ENCODE measurements at places on chromosomes 5 and 9.

DNA sequence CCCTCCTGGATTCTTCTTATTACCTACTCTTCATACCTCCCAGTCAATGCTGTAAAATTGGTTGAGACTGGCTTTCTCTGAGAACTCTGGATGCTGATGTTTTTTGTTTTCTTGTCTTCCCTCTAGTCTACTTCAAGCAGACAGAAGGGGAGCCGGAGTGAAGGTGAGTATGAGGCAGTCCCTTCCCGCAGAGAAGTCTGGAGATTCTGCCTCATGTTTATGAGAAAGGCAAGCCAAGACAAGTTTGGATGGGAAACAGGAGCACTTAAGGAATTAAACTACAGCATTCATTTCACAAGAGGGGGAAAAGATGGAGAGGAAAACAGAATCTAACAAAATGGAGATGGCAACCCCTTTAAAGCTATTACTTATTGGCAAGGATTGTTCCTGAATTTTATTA, 246.1 kb downstream of the TRIM32 start:
- DNase-seq: no peak

GRCh38 chr9:78831726-78832125, 534.8 kb downstream of the PSAT1 start:
- DNase-seq: no peak

GRCh38 chr5:151684690-151685361, 1.9 kb downstream of the SPARC start:
- DNase-seq: peak; percentile 99

- DNase-seq: peak; percentile 35
These were observed 240.7 kb upstream of the DAPK1 start for GRCh38 chr9:87256973-87257372.

- DNase-seq: peak; percentile 83
These were observed 30.0 kb upstream of the GAS1 start for GRCh38 chr9:86977205-86977835.

DNA sequence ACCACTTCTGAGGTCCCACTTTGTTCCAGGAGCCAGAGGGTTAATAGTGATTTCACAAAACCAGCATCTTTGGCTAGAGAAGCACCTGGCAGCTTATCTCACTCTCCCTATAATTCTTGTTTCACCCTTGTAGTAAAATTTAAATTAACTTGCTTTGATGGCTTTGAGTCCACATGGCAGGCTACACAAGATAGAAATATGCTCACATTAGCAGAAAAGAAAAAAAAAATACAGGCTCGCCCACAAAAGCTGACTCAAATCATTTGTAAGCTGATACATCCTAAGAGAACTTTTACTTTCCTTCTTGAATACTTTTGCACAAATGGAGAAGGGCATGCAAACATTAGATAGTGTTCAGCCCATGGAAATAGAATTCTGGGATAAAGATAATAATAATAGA, 36.2 kb downstream of the TNFSF15 start:
- no peak for DNase-seq

- no peak for DNase-seq
These were observed 35.1 kb upstream of the PCA3 start for GRCh38 chr9:76729116-76729515.

- DNase-seq: no peak
These were observed 13.9 kb downstream of the PCDH12 start for GRCh38 chr5:141944076-141944475.

Measured in fibroblast of upper back skin (primary cell).